SJCRH30 (cell line): ENCODE measurements at places on chromosomes 1 and 21. TPM values are rescaled to one million over a fixed set of nuclear protein-coding genes. Genes with fewer than 3 reads are reported as not detected.
A peak's percentile ranks its signal among the peaks of the same experiment; 100 is the strongest.

CAMK1G gene
- total RNA-seq = not detected in 2 replicates

- DNase-seq = peak; percentile 85
Observed at GRCh38 chr1:24390924-24391782, 22.4 kb downstream of the STPG1 start.

GRCh38 chr21:31447505-31447904, 103.4 kb upstream of the TIAM1 start:
- DNase-seq = no peak

DNA sequence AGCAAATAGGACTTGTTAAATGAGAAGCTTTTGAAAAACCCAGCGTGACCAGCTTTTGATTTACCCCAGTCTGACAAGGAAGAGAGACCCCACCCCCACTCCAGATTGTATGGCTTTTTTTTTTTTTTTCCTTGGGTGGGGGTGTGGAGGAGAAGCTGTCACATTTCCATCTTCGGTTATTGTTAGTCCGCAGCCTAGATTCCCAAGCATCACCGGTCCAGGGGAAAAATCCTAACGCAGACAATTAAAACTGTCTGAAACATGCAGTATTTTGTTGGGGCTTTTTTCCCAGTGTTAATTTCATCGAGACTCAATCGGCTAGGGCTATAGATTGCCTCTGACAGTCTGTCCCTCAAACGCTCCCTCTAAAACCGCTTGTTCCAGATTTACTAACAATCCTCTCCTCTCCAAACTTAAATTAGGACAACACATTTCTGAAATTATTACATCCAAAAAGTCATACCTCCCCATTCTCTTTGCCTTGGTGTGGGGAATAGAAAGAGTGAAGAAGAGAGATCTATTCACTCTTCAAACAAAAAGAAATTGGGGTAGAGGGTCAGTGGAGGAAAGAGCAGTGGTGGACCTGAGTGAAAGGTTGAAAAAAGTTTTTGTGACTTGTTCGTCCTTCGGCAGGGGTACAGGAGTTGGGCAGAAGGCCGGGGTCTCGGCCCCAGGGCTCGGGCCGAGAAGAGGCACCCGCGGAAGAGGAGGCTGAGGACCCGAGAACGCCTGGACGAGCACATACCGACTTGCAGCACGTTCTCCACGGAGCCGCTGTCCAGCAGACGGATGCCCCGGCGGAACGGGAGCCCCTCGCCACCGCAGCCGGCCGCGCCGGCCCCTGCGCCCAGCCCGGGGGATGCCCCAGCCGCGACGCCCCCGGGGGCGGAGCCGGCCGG, 1.1 kb downstream of the ZSWIM5 start:
- DNase-seq = peak; percentile 40

DNA sequence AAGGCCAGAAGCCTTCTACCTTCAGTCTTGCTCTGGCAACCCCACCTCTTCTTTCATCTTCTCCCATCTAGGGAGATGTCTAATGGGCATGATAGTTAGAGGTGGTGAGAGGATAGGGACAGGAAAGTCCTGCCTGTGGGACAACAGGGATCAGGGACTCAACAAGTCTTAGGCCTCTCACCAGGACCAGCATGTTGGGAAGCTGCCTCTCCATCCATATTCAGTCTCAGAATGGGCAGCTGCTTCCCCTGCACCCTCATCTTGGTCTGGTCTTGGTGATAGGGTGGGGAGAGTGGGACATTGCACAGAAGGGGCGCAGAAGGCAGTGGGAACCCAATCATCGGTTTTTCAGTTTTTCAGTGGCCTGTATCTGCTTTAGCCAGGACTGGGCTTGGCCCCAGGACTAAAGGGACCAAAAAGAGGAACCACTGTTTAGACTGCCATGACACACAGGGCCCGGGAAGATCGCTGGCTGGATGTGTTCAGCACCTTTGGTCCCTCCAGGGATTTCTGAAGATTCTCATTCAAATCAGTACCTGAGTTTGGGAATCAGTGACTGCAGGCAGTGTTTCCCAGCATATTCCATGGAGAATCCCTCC, 12.7 kb downstream of the RHEX start:
- no peak for DNase-seq

DNA sequence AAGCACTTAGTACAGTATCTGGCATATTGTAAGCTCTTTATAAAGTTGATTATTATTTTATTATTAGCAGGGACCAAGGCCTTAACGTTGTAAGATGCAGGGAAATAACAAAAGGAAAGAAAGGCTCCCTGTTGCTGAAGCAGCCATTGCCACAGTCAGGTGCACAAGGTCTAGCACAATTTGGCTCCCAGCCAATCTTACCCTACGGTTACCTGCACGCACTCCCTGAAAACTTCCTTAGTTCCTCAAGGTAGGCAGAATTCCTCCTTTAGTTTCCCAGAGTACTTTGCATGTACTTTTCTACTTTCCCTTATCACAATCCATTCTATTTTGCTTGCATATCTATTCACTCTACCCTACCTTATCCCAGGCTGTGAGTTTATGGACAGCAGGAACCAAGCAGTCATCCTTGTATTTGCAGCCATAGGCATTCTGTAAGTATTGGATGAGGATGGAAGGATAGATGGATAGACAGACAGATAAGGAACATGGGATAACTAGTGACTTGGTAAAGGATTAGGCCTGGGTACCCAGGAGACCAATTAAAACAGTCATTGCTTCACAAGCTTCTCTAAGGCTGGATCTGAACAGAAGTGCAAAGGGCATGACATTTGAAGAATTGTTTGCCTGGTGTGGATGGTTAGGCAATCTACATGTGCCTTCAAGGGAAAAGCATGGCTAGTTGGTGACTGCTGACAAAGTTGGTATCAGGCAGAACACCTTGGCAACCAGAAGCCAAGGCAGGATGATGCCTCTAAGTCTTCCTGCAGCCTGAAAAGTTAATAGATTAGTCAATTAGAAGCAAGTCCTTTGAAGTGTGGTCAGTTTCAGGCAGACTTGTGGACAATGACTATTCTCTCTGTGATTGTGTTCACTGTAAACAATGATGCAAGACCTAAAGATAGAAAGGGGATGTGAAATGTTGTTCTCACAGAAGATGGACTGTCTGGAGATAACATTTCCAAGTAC, 20.8 kb upstream of the JAK1 start:
- no peak for DNase-seq

- no peak for DNase-seq
Observed at GRCh38 chr1:244241438-244241837, 190.4 kb downstream of the ZBTB18 start.

DNA sequence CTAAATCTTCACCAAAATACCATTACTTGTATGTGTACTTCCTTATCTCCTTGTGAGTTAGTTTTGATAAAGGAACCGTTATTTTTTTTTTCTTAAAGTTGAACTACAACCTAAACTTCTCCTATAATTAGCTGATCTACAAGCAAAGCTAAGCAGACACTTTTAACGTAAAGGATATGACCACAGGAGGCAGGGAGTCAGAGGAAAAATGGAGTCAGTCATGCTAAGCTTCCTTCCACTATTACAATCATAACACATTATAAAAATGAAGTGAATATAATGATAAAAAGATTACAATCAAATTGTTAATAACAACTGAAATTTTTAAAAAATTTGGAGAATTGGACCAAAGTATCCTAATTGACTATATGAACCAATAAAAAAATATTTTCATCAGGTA, 892.6 kb downstream of the KCNT2 start:
- DNase-seq = no peak
